Activated CD4-positive, alpha-beta T cell treated with anti-CD3 and anti-CD28 coated beads, Interleukin-2, Interleukin-6, amounts not matched to agents 100 ng/mL and 50 ng/mL, durations not matched to agents 16 hours and 8 hours (primary cell): ENCODE measurements at places on chromosomes 6 and 20.

- DNase-seq = no peak
Measured at GRCh38 chr6:118715376-118715775, 64.0 kb upstream of the CEP85L start.

DNA sequence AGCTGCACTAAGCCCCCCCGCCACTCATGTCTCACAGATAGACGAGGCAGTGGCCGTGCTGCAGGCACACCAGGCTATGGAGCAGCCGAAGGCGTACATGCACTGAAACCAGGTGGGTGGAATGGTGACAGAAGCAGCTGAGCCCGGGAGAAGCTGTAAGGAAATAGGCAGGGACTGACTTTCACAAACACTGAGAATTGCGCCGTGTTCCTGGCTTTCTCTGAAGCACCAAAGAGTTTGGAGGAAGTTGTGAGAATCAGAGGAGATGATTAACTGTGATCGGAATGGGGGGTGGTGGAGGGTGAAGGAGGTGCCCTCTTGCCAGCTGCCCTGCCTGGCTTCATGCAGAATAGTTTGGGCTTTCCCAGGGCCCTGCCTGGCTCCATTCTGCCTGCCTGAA is 21.6 kb downstream of the TOMM34 start:
- DNase-seq = no peak

DNA sequence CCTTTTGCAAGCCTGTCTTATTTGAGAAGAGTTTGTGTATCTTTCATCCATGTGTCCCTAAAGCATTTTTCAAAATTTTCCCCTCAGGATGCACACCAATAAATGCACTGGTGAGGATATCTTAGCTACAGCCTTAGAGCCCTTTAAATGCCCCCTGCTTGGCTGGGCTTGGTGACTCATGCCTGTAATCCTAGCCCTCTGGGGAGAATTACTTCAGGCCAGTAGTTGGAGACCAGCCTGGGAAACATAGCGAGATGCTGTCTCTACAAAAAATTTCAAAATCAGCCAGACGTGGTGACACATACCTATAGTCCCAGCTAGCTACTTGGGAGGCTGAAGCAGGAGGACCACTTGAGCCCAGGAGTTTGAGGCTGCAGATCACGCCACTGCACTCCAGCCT is 33.8 kb upstream of the PLCB4 start:
- no peak for DNase-seq

- no peak for DNase-seq
Measured at GRCh38 chr6:82283771-82284410, 36.3 kb upstream of the IBTK start.

- DNase-seq = no peak
Measured at GRCh38 chr20:18284805-18285533, 3.4 kb upstream of the ZNF133 start.

DNA sequence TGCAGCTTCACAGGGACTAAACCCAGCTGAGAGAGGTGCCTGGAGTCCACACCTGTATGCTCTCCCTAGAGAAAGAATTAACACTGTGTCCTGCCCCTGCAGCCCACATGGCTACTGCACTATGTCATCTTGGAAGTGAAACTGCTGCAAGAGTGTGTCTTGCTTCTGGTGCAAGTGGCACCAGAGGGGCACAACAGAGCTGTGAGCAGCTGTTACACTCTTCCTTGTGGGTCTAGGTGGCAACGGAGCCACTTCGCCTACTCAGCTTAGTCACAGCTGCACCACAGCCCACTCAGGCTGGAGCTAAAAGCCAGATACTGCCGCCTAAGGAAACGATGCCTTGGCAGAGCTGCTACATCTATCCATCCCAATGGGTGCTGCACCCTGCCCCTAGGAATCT is 391.4 kb downstream of the COL12A1 start:
- no peak for DNase-seq

DNA sequence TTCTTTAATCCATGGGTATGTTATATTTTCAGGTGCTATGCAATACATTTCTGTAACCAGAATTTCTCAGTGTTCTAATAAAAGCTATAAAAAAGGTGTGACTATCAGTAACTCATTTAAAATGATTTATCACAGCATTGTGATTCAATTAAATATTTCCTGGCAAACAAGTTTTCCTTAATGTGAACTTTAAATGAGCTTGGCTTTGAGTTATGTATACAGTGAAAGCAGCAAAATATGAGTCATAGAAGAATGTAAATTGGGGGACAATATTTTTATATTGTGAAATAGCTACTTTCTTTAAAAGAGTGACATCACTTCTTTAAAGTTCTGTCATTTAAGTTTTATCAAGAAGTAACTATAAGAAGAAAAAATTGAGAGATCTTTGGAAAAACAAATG is 484.9 kb upstream of the MAN1A1 start:
- DNase-seq = no peak

- peak; percentile 62 for DNase-seq
Measured at GRCh38 chr20:63574156-63574828, at the start of gene HELZ2. HELZ2 (minus strand) TSS chr20:63574239; CDS start chr20:63572385, 1,854 bp downstream.
